ENCODE measurements at places on chromosomes 7 and 10.

GRCh38 chr10:92938841-92939240 is 90.5 kb downstream of the EXOC6 start:
- no peak for DNase-seq

DNA sequence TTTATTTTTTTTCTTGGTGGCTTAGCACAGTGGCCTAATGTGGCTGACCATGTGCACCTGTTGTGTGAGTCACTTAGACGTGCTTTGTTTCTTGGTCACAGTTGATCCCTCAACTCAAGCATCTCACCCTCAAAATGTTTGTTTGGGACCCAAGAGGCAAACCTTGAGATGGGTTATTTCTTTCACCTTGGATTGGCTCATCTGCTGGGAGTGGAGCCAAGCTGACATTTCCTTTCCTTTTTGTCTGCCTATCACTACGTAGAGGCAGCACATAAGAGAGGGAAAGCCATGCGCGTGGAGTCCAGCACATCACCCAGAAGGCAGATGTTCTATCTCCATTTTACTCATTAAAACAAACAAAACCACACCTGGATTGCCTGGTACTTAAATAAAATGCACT is 6.4 kb upstream of the PRKCQ start:
- DNase-seq, result no peak

GRCh38 chr7:150374472-150374871 is 4.7 kb upstream of the ZNF775 start:
- DNase-seq, result no peak

GRCh38 chr10:33095867-33096815 is 138.1 kb upstream of the ITGB1 start:
- DNase-seq, result no peak

- DNase-seq, result peak; percentile 1
Observed at GRCh38 chr10:104209575-104210198, 22.5 kb downstream of the CFAP43 start.

DNA sequence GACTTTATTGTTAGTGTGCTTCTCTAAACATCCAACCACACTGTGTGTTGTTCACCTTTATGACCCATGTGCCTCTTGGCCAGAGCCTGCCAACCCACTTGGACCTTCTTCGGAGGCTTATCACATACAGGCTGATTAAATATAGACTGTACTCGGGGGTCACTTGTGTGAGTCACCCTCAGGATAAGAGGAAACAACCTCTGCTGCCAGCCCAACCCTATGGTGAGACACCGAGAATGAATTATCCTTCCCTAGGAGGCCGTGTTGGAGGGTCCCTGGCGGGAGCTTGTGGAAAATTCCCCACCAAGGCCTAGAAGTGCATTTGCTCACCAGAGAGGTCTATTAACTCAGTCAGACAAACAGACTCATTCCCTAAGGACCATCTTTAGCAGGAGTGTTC is 63.0 kb downstream of the FAS start:
- no peak for DNase-seq

DNA sequence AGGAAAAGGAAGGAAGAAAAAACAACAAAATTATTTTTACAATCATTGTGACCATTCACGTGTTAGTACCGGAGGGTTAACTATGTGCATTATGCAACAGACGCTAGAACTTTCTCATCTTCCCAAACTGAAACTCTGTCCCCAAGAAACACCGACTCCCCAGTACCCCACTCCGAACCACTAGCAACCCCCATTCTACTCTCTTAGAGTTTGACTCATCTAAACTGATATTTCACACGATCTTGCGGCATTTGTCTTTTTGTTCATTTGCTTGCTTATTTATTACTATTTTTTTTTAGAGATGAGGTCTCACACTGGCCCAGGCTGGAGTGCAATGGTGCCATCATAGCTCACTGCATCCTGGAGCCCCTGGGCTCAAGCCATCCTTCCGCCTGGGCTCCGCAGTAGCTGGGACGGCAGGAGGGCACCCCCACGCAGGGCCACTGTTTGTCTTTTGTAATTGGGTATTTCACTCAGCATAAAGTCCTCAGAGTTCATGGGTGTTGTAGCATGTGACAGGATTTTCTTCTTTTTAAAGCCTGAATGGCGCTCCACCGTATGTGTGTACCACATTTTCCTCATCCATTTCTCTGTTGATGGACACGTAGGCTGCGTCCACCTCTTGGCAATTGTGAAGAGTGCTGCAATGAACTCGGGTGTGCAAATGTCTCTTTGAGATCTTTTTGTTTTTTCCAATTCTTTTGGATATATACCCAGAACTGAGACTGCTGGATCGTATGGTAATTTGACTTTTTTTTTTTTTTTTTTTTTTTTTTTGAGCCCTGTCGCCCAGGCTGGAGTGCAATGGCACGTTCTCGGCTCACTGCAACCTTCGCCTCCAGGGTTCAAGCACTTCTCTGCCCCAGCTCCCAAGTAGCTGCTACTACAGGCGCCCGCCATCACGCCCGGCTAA is 9.5 kb downstream of the MNX1 start:
- no peak for DNase-seq

GRCh38 chr10:56912043-56912442 is 551.0 kb upstream of the ZWINT start:
- DNase-seq, result no peak

GRCh38 chr10:92475357-92475868 is 98.5 kb downstream of the IDE start:
- DNase-seq, result no peak

GRCh38 chr10:5608608-5609220 is 57.7 kb downstream of the ASB13 start:
- DNase-seq, result no peak

DNA sequence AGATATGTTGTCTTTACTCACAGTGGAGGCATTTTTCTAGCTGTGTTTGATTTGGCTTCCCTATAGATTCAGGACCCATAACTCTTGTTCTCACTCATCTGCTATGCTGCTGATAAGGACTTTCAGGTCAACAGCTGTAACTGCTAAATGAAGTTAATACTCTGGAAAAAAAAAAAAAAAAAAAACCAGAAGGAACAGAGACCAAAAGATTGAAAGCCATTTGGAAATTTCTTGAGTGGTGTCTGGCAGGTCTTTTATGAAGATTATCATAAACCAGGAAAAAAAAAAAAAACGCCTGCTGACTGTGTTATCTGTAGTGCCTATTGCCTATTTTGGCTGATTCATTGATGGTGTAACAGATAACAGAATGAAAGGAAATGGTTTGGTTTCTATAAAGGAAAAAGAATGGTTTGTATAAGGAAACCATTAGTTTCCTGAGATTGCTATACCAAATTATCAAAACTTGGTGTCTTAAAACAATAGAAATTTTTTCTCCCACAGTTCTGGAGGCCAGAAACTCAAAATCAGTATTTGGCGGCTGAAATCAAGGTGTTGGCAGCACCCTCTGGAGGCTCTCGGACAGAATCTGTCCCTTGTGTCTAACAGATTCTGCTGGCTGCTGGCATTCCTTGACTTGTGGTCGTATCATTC is 60.5 kb upstream of the BET1 start:
- DNase-seq, result no peak

- no peak for DNase-seq
Observed at GRCh38 chr10:6200734-6201515, 1.8 kb upstream of the PFKFB3 start.

DNA sequence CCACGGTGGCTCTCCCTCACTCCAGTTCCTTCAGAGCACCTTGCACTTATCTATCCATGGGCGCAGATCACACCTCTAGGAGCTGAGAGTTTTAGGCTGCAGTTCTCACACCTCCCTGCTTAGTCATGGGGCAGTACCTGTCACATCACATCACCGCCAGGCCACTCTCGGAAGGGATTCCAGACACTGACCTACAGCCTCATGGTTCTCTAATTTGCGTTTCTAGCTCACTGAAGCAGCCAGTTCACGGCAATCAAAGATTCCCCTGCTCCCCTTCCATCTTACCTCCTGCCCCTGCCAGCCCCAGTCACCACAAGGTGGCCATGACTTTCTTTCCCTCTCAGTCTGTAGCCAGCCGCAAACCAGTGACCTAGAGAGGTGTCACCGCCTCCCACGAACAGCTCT is 34.2 kb downstream of the ADRB1 start:
- no peak for DNase-seq

- no peak for DNase-seq
Observed at GRCh38 chr10:67725567-67725966, 29.6 kb upstream of the CTNNA3 start.

DNA sequence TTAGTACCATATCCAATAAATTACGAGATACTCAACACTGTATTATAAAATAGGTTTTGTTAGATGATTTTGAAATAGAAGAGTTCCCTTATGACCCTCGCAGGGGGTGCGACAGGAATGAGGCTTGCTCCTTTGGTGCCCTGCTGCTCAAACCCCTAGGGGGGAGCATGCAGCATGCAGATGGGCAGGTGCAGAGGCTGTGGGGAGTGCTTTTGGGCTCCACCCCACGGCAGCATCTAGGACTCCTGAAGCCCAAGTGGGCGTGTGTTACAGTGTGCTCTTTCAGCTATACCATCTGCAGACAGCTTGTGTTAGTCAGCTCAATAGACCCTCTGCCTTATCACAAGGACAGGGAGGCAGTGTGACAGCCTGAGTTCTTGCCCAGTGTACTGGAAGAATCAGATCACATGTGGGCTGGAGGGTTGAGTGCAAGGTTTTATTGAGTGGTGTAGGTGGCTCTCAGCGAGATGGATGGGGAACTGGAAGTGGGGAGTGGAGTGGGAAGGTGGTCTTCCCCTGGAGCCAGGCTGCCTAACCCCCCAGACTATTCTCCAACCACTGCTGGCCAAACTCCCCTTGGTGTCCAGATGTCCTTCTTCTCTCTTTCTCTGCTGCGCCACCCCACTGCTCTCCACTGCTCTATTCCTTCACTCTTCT is 3.1 kb upstream of the MRC1 start:
- DNase-seq, result no peak

GRCh38 chr7:40726559-40726958 is 591.8 kb downstream of the SUGCT start:
- DNase-seq, result no peak
